ENCODE measurements at places on chromosomes 12 and 14.

DNA sequence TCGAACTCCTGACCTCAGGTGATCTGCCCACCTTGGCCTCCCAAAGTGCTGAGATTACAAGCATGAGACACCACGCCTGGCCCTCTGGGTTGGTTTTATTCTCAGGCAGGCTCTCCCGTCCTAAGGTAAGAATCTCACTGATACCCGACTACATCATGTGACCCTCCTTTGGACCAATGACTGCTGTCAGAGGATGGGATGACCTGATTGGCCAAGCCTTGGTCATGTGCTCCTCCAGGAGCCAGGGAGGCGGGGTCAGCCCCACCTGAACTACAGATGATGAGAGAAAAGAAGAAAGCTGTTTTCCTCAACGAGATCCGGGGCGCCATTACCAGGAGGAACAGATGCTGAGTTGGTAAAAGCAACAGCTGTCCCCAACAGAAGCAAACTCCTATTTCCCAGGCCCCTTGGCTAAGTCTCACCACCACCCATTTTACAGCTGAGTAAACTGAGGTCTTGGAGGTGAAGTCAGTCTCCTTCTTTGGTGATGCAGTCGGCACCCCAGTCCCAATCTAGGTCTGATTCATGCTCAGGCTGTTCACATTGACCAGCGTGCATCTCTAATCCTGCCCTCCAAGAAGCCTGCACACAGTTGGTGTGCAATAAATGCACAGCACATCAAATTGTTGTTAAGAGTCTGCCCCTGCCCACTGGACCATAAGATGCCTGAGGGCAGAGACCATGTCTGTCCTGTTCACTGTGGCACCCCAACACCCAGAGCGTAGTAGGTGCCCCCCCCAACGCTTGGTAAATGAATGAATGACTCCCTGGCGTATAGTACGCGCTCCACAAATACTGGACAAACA, 118.8 kb downstream of the SCARB1 start:
- peak; percentile 40 for DNase-seq

GRCh38 chr12:54439521-54440255, 20.6 kb upstream of the ITGA5 start:
- peak; percentile 85 for DNase-seq

DNA sequence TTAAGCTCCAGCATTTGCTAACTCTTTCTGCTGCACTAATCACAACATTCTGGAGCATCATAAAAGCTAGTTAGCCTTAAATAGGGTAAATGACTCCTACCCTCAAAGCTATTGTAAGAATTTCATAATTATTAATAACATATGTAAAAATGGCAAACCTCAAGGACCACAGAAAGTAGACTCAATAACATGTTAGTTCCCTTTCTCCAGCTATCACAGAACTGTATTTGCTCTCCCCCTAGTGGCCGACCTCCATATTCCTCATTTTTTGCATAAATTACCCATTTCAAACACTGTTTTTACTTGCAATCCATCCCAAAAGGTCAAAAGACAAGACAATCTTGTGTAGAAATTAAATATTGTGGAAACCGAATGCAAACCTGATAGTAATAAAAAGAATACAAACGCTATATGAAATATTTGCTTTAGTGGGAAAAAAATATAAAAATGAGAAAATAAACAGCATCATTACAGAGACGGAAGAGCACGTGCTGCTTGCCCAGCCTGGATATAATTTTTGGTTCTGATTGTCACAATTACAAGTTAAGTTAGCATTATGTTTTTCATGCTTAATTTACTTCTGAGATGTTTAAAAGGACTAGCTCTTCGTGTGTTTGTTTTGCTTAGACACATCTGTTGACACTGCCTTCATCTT, 97.9 kb downstream of the RERGL start:
- DNase-seq: peak; percentile 64

GRCh38 chr14:101474563-101475455, 86.5 kb upstream of the DIO3 start:
- DNase-seq: no peak

- no peak for DNase-seq
These were observed 37.1 kb downstream of the CLIP1 start for GRCh38 chr12:122385171-122386016.

DNA sequence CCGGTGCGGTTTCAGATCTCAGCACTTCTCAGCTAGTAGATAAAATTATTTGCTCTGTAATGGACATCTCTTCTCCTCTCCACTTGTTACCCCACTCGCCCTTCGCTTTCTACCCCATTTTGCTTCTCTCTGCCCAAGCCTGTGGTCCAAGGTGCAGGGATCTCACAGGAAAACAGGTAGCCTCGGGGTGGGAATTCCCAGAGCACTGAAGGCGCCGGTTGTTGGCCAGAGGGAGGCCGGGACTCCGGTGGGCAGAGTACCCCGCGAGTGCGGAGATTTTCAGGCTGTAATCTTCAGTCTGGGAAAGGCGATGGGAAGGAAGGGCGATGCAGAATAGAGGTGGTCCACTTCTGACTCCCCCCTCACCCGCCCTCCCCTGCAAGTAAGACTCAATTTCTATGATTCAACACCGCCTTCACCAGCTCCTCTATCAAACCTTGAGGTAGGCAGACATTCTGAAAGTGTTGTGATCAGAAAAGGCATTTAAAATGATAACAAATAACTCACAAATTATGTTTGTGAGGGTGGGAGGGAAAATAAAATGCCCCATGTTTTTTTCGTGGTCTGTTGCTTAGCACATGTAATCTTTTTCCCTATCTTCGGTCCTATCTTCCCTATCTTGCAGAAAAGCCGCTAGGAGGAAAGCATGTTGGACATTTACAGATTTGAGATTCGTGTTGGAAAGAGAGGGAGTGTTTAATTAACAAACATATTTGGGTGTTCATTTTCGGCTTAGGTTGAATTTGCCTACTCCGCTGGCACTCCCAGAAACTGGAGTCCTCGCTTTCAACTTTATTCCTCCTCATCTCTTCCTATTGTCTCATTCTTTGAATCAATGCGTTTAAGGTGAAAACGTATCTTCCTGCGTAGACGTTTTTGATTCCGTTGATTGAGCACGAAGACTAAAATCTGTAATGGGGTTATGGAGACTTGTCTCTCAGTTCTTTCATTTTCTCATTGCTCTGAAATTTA, 8.5 kb downstream of the FOXG1 start:
- no peak for DNase-seq

- DNase-seq: no peak
These were observed 54.2 kb downstream of the CKAP4 start for GRCh38 chr12:106193394-106194215.

DNA sequence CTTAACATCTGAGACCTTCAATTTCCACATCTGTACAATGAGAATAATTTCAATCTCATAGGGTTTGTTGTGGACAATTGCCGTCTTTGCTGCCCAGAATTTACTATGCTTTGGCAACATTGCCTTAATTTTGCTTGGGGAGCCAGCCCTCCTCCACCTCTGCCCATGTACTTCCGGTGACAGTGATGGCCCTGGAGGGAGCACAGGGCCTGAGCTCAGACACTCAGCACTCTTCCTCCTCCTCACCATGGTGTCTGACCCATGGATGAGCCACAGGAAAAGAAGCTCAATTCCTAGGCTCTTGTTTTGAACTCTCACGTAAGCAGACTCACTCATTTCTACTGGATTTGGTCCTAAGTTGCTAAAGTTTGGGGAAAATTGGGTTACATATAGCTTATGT, 58.2 kb downstream of the TBC1D30 start:
- DNase-seq: no peak

GRCh38 chr12:57469296-57470164, 9.9 kb downstream of the GLI1 start:
- no peak for DNase-seq

DNA sequence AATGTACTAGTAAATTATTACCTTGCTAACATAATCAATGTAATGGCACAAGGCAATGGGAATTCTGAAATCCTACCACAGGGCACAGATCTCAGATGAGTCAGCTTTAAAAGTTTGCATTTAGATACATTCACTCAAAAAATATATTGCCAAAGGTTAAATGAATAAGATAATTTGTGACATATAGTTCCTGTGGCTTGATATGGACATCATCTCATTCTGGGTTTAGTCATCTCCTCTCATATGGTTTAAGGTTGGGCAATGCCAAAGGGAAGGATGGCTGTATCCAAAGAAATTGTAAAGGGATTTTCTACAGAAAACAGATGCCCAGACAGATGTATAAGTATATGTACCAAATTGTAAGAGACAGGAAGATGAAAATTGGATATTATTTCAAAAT, 1065.0 kb downstream of the LRFN5 start:
- no peak for DNase-seq

GRCh38 chr14:72605921-72606220, 288.0 kb downstream of the DPF3 start:
- no peak for DNase-seq

DNA sequence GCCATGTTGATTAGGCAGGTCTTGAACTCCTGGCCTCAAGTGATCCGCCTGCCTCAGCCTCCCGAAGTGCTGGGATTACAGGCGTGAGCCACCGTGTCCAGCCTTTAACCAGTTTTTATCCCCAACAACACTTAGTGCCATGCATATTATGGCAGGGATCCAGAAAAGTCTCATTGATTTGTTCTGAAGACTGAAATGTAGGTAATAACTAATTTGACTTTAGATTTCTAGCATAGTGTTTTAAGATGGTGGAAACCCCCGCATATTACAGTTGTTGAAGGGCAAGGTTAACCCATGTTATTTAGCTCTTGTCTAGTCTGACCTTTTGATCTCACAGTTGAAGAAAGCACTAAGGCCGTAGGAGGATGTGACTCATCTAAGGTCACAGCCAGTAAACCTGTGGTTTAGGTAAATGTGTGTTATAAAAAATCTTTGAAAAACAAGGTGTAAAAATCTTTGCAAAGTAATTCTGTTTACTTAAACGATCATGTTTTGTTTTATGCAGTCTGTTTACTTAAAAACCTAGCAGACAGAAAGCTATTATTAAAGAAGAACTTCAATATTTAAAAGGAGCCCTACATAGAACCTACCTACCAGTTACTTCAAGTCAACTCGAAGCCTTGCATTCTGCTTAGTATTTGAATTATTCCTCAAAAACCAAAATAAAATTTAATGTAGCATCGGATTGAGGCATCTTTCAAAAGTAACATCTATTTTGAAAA, 24.8 kb downstream of the BICDL1 start:
- DNase-seq: no peak

DNA sequence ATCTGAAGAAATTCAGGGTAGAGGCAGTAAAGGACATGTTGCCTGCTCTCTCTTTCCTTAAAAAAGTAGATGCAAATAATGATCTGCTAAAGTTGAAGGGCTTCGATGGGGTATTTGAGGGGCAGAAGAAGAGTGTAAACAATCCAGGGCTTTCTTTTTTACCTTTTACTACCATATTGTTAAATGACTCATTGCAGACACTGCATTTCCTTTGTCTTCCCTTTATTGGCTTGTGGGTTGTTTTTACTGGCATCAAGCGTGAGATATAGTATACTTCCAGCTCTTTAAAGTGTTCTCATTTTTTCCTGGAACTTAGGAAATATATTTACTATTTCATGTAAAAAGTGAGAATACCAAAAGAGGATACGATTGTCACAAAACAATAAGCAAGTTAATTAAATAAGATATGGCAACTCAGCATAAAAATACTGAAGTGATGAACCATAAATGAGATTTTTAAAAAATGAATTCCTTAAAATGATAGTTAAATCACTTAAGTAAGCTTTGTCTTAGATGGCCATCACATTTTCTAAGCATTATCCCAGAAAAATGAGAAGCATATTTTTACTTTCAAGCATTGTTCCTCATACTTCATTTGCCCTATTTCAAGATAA, 72.3 kb upstream of the KRAS start:
- DNase-seq: peak; percentile 56

DNA sequence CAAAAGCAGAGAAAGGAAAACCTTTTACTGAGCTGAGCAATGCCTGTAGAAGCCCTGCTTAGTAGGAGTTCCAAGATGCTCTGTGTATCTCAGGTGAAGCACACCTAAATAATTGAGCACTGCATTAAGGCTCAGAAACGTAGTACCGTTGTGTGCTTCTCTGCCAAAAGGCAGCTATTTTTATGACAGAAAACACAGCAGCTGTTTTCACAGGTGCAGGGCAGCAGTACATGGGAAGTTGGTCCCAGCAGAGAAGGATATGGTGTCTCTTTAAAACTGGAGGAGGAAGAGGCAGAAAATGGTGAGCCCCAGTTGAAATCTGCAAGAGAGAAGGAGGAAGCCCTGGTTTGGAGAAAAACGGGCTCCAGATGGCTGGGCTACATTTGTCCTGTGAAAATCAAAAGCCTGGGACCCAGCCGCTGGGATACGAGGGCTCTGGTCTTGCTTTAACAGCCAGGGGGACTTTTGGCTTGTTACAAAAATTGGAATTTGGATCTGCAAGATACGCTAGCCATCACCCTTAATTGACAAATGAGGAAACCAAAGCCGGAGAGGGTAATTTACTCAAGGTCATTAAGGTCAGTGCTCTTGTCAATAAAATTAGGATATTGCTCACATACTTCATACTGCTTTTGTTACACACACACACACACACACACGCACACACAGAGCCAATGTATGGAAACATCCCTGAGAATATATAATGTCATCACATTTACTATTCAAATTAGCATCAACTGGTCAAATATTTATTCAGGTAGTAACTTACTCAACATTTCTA, 27.3 kb downstream of the SPRING1 start:
- DNase-seq: no peak

GRCh38 chr14:45249856-45250575, 3.0 kb downstream of the MIS18BP1 start:
- DNase-seq: peak; percentile 88

GRCh38 chr12:100716945-100717732, 77.4 kb upstream of the ANO4 start:
- DNase-seq: peak; percentile 26

- no peak for DNase-seq
These were observed 63.7 kb upstream of the DDX11 start for GRCh38 chr12:31009976-31010375.

GRCh38 chr14:20460458-20461224, 593 bp downstream of the PIP4P1 start:
- no peak for DNase-seq

DNA sequence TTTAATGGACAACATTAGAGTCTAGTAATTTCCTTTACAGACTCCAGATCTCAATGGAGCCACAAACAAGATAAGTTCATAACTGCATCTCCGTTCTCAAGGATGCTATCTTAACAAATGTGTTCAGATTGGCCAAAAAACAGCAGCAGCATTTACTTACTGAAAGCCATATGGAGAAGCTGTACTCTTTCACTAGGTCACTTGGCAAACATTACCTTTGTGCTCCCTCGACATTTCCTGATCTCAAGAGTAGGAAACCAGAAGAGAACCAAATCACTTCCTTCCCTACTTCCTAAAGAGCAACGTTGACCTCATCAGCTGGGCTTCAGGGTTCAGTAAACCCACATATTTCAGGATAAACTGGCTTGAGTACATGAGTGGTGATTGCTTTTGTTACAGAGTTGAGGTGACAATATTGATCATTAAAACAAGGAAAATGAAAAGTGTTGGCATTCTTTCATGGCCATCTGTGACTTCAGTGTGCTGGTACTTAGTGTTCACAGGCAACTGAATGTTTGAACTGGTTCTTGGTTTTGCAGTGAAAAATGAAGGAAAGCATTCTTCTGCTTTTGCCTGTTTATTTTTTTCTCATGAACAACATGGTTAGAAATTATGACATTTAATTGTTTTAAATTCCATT, 449.6 kb downstream of the TMEM117 start:
- no peak for DNase-seq

Measured in cardiac fibroblast (primary cell).